ENCODE measurements at places on chromosomes 5 and 9. TPM values are rescaled to one million over a fixed set of nuclear protein-coding genes. Genes with fewer than 3 reads are reported as not detected.

The ORM2 gene
- total RNA-seq = not detected

- no peak for DNase-seq
Observed at GRCh38 chr5:53472720-53473510, 7.5 kb upstream of the FST start.

The CAVIN4 gene
- total RNA-seq = 311 TPM

The QSOX2 gene
- total RNA-seq = 20.7 TPM

GRCh38 chr9:85200726-85201404, 531.3 kb downstream of the NTRK2 start:
- DNase-seq = no peak

GRCh38 chr5:154408811-154409210, 37.0 kb upstream of the SAP30L start:
- no peak for DNase-seq

DNA sequence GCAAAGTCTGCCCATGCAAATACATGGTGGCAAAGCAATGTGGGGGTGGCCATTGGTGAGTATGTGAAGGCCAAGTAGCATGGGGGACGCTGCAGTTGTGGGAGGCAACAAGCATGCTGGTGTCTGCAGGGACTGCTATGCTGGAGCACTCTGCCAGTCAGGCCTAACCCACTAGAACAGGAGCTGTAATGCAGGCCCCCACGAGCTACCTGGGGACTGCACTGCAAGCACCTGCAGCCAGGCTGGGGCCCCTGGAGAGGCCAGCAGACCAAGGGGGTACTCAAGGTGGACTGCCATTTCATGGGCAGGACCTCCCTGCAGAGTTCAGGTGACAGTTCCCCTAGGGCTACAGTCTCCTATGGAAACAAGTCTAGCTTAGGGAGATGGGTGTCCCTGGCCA, 183.8 kb upstream of the PDE4D start:
- DNase-seq = no peak

DNA sequence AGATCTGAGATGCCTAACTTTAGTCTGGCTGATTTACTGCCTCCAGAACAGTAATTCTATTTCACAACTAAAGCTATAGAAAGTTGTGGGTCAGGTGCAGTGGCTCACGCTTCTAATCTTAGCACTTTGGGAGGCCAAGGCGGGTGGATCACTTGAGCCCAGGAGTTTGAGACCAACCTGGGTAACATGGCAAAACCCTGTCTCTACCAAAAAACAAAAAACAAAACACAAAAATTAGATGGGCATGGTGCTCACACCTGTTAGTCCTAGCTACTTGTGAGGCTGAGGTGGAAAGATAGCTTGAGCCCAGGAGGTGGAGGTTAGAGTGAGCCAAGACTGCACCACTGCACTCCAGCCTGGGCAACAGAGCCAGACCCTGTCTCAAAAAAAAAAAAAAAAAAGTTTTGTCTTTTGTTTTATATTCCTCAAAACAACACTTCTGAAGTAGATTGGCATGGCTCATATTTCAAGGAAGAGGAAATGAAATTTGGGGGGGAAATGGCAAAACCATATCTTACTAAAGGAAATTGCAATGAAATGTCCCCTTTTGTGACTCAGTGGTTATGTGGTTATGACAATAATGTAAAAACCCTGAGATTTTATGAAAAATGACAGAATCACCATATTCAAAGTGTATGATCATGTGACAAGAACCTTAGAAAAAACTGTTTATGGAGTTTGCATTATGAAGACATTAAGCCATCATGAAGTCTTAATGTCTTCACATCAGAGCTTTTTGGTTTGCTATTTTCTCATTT, 16.2 kb downstream of the FNBP1 start:
- DNase-seq = no peak

The FGFR4 gene
- total RNA-seq = 128 TPM

The CCL21 gene
- not detected for total RNA-seq

The TRPM3 gene
- 0.45 TPM for total RNA-seq

DNA sequence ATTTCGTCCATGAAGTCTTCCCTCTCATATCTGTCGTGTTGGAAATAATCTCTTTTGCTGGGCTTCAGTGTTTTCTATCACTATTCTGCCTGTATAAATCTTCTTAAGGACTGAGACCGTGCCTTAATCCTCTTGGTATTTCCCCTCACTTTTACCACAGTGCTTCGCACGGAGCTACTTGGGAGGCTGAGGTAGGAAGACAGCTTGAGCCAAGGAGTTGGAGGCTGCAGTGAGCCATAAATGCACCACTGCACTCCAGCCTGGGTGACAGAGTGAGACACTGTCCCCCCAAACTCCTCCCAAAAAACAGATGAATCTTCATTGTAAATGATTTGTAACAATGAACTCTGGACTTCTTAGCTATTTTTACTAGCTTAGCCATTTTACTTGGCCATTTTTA, 57.8 kb downstream of the PHAX start:
- no peak for DNase-seq

The PCDHA4 gene
- 1.2 TPM for total RNA-seq

DNA sequence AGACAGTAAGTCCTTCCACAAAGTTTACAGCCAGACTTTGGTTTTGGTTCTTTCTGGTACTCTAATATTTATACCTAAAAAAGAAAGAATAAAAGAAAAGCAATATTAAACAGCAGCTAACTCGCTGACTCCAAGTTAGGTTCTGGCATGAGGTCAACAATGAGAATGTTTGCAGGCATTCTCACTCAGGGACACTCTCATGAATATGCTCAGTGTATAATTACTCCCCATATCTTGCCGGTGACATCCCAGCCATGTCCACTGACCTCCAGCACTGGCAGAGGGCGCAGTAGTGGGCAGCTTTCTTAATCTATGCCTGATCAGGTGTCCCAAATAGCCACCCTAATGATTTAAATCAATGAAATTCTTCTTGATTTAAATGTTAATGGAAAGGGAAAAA, 151.5 kb downstream of the BNC2 start:
- DNase-seq = no peak

The DBH gene
- total RNA-seq = 1.5 TPM

The COL15A1 gene
- 5.0 TPM for total RNA-seq

DNA sequence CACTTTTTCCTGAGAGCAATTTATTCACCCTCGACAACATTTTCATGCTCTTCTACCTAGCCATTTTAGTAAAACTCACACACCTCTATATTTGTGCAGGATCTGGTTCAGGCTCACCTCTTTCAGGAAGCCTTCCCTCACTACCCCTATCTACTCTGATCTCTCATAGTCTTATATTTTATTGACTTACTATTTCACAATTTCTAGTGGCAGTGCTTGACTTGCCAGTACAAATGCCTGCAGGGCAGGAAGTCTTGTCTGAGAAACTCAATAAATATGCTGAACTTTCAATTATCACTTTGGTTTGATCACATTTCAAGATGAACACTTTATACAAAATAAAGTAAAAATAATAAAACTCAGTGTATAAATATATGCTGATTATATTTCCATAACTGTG, 226.8 kb downstream of the CETN3 start:
- DNase-seq = no peak

- DNase-seq = no peak
Observed at GRCh38 chr9:87954230-87954629, 20.1 kb downstream of the CDK20 start.

DNA sequence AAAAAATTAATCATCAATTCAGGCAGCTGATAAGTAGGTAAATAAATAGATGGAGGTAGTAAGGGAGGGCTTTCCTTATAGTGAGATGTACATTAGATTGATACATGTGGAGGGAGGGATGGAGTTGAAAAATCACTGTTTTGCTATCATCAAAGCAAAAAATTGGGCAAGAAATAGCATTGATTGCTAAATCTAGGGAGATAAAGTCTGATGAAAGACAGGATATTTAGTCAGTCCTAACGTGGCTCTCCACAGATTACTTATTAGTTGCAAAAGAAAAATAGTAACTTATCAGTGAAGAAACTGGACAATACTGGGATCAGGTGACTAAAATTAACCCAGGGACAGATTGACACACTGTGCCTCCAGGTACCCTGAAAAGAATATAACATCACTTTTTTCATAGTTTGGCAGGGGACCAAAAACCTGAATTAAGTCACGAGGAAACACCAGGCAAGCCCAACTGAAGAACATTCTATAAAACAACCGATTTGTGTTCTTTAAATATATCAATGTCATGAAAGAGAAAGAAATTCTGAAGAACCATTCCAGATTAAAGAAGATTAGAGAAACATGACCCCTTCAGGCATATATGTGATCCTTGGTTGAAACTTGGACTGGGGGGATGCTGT, 27.1 kb upstream of the GOLPH3 start:
- DNase-seq = no peak

The SPATA6L gene
- 0.21 TPM for total RNA-seq

- DNase-seq = no peak
Observed at GRCh38 chr5:54162184-54162583, 148.2 kb downstream of the ARL15 start.

GRCh38 chr5:159496773-159497172, 166.5 kb upstream of the IL12B start:
- no peak for DNase-seq

GRCh38 chr9:93959739-93960154, 4.6 kb upstream of the BARX1 start:
- no peak for DNase-seq

The CACNA1B gene
- 0.05 TPM for total RNA-seq

The ENTR1 gene
- 46.6 TPM for total RNA-seq

The MUSK gene
- total RNA-seq = 124 TPM

DNA sequence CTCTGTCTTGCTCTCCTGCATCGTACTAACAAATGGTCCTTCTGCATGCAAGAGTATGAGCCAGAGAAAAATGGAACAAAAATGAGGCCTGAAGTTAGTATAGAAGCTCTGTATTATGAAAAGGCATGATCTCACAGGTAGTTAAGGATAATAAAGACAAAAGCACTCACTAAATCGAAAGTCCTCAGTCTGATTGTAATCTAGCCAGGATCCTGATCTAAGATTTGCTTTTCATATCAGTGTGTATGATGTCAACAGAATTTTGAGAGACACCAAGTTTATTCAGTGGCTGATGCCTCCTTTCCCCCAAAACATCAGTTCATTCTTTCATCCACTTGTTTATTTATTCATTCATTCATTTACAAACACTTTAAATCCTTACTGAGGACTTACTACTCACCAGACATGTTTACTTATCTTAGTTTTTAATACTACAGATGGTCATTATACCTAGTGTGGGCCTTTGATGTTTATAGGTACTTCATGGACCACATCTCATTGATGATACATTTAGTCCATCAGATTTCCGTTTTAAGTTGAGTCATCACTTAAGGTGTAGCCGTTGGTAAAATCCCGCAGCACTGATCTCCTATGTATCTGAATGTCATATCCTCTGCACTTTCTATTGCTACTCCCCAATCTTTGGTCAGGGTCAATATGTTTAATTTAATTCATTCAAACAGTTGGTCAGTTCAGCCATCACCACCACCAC, 105.2 kb upstream of the DHFR start:
- no peak for DNase-seq

Data from myocyte (in vitro differentiated cells).